ENCODE measurements at places on chromosomes 4 and X. TPM values are rescaled to one million over a fixed set of nuclear protein-coding genes. Genes with fewer than 3 reads are reported as not detected.

- no peak for DNase-seq
These were observed 590.8 kb downstream of the SPRY1 start for GRCh38 chr4:123987408-123987807.

- no peak for DNase-seq
These were observed 212.9 kb downstream of the NSUN7 start for GRCh38 chr4:40962551-40963180.

DNA sequence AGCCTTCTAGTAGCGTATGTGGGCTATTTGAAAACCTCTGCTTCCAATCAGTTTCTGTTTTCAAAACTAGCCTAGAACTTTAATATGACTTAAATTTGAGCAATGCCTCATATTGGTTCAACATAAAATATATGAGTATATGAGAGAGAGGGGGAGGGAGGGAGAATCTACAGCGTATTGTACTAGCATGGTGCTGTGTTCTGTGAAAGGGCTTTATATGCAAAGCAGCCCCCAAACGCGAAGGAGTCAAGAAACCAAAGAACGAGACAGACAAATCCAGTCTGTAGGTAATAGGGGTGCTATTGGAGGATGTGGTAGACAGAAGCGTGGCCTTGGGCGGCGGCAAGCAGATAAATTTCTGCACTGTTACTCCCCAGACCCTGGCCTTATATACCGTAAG, 784 bp upstream of the ANXA5 start:
- DNase-seq: no peak

DNA sequence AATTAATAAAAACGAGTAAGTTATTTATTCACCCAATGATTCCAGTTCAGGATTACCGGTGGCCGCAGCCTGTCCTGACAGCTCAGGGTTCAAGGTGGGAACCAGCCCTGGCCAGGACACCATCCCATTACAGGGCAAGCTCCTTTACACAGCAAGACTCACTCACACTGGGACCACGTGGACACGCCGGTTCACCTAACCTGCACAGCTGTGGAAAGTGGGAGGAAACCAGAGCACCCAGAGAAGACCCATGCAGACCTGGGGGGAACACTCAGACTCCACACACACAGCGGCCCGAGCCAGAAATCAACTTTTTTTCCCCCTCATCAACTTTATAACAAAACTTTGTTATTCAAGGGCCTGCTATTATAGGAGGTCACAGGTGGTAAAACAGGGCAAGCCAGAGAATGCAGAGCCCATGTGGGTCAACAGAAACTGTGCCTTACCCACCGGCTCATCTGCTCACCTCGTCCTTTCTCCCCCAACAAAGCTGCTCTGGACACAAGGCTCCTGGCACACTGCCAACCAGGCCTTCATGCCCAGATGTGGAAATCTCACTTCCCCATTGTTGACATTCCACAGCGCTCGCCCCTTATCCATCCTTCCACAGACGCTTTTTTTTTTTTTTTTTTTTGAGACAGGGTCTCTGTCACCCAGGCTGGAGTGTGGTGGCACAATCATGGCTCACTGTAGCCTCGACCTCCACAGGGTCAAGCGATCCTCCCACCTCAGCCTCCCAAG, 8.0 kb upstream of the ODAPH start:
- peak; percentile 81 for DNase-seq

GRCh38 chrX:68534691-68535090, 35.8 kb downstream of the YIPF6 start:
- DNase-seq: no peak

- no peak for DNase-seq
These were observed 218.8 kb downstream of the MGST2 start for GRCh38 chr4:139884438-139884837.

DNA sequence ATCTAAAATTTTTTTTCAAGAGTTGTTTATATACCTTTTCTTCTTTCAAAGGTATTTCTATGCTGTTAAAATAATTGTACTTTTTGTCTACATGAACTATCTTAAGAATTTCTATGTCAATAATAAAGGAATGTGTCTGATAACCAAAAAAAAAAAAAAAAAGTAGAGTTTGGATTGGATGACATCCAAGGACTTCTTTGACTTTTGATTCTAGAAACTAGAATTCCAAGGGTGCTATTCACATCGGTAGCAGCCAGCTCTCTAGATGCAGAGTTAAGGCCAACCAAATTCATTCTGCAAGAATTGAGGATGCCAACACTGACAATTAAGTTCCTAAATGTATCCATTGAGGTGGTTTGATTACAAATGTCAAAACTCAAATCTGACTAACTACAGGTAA, 42.0 kb upstream of the PRKG2 start:
- no peak for DNase-seq

DNA sequence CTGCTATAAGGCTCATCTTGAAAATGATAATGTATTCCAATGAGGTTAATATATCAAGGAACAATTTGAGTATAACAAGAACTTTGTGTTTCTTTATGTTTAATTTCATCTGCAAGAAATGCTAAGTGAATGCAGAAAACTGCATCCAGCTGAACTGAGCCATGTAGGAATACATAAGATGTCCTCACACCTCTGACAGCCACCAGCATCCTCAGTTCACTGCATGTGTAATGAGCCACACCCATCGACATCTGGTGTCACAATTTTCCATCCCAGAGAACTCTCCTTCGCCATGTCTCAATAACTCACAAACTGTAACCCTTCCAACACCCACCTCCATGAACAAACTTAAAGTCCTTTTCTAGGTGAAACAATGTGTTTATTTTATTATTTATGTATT, 3.3 kb upstream of the IL21 start:
- DNase-seq: no peak

DNA sequence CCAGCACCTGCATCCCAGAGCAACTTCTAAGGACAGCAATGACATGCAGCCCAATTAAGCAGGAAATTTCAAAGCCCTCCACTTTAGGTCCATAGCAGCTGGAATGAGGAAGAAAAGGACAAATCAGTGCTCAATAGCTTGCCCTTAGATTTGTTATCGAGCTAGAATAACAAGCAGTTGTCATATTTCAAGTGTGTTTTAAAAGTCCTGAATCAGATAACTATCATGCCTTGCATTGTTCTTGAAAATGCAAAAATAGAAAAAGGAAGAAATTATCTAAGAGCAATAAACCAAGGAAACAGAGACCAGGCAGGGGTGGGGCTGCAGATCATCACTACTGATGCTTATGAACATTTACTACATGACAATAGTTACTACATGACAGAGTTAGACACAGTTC, 43.9 kb upstream of the KLF3 start:
- DNase-seq: no peak

- DNase-seq: no peak
These were observed 54.7 kb upstream of the PRDM8 start for GRCh38 chr4:80142394-80143306.

GRCh38 chr4:3044870-3045819, 29.2 kb downstream of the HTT-AS start:
- DNase-seq: peak; percentile 50

GRCh38 chr4:145414226-145414625, 67.4 kb upstream of the SMAD1 start:
- DNase-seq: no peak

DNA sequence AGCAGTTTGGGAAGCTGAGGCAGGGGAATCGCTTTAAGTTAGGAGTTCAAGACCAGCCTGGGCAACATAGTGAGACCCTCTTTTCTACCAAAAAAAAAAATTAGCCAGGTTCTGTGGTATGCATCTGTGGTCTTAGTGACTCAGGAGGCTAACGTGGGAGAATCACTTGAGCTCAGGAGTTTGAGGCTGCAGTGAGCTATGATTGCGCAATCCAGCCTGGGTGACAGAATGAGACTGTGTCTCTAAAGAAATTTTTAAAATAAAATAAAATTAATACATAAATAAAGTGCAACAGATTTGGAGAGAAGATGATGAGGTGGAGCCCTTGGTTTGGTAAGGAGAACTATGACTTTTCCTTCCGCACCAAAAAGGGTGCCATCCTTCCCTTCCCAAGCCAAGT, 436.9 kb downstream of the NLGN4X start:
- DNase-seq: no peak

DNA sequence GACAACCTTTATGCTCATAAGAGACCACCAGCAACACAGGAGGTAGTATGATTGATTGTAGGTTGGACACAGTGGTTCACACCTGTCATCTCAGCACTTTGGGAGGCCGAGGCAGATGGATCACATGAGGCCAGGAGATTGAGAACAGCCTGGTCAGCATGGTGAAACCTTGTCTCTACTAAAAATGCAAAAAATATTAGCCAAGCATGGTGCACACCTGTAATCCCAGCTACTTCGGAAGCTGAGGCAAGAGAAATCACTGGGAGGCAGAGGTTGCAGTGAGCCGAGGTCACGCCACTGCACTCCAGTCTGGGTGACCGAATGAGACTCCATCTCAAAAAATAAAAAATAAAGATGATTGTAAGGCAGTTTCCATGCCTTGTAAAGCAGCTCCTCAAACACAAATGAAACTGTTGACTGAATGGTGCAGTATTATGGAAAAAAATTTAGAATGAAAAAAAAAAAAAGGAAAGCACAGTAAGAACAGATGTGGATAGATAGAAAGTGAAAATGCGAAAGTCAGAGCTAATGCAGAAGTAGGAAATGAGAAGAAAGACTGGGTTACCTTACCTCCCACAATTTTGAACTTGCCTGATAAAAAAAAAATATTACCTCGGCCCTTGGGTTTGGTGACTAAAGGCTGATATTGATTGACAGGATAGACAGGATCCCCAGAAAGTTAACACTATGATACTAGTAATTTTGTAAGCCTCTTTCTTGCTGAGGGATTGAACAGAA, 249.2 kb upstream of the TRAM1L1 start:
- no peak for DNase-seq

DNA sequence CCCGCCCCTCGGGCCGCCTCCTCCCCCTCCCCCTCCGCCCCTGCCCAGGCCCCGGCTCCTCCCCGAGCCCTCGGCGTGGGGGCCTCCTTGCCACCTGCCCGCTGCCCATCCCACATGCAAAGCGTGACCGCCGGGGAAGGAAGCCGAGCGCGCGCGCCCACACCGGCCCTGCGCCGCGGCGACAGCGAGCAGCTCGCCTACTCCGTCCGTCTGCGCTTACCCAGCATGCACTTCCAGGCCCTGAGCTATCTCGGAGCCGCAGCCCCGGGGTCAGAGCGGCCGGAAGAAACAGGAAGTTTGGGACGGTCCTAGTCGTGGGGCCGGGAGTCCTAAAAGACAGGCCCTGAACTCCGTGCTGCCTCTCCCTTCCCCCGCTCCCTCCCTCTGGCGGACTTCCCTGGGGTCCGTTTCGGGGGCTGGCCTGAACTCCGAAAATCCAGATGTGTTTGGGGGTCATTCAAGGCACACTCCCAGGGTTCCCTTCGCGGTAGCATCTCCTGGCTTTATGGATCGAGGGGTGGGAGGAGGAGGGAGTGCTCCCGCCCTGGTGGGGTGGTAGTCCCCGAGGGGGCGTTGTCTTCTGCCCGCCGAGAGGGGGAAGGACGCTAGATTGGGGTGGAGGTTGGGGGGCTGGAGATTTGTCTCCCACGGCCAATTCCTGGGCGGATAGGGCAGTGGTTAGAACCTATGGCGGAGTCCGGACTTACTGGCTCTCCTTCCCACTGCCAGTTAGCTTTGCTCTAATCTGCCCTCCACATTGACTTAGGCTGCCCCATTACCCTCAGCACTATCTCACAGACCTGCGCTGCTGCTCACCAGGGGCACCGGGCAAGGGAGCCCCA, 25.0 kb upstream of the BCORL1 start:
- peak; percentile 83 for DNase-seq

- no peak for DNase-seq
These were observed 25.0 kb upstream of the PASD1 start for GRCh38 chrX:151538190-151539122.

DNA sequence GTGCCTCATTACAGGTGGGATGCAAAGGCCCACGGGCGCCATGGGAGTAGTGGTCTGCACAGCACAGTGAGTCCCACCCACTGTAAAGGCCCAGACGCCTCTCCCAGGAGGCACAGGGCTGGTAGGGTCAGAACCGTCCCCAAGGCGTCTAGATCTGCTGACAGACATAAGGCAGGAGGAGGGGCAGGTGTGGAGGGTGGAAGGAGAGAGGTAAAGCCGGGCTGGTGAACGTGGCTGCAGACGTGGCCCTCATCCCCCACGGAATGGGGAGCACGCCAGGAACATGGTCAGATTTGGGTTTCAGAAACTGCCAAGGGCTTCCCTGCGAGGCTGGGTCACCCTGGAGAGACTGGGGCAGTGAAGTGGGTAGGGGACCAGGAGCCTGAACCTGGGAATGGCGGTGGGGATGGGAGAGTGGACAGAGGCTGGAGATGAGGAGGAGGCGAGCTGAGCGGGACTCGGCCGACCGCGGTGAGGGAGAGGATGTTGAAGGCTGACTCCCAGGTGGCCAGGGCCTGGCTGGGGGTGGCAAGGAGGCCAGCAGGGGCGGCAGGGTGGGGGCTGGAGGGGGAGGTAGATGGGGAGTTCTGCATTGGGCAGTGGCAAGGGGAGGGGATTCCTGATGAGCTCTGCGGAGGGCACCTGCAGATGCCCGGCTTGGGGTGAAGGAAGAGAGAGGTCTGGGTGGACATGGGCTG, 184.9 kb downstream of the AFAP1 start:
- no peak for DNase-seq

GRCh38 chr4:146450524-146450923, 71.2 kb downstream of the SLC10A7 start:
- DNase-seq: no peak

- peak; percentile 30 for DNase-seq
These were observed 394 bp downstream of the MED14 start for GRCh38 chrX:40734971-40735324.

DNA sequence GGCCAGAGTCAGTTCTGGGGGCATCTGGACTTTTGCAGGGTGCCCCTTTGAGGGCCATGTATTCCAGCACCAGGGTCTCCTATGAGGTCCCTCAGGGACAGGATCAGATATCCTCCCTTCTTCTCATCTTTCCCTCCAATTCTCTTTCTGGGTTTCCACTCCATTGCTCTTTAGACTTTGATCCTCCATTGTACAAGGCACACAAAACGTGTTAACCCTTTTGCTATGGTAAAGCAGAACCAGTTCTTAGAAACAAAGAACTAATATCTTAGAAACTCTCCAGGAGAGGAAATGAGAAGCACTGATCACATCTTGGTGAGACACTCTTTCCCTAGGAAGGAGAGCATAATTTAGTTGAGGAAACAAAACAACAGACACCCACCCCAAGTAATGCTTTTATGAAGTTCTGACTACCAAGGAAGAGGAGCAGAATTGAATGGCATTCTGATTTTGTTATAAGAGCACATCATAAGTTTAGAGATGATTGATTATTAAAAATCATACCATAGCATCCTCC, 200.7 kb upstream of the NPY2R start:
- DNase-seq: no peak

DNA sequence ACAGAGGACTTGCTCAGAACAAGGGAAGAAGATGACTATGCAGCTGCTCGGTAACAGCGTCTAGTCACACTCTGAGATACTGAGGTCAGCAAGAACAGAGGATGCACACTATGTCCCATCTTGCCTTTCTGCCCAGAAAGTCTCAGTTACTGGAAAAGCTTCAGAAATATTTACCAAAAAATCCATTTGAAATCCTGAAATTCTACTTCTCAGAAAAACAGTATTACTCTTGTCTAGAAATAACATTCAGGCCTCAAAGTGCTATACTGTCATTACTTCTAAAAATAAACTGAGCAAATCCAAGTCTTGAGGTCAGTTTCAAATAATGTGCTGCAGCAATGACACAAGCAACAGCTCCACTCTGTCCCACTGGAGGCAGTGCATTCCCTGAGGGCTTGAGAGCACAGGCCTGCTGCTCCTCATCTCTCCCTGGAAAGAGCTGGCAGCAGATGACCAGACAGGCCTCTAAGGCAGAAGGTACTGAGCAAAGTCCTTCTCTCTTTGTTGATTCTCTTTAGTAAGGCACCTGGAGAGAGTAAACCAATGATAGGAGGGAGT, 76.9 kb downstream of the CAMK2D start:
- DNase-seq: peak; percentile 57

UCP1 gene
- total RNA-seq: not detected

GRIA2 gene
- not detected for total RNA-seq
